Vagina (tissue), 2 donors: ENCODE measurements at places on chromosomes 16 and 17.
A peak's percentile ranks its signal among the peaks of the same experiment; 100 is the strongest.

- no peak overlapping the region for H3K4me3 ChIP-seq
- no peaks in the 10 kb centered on the region for H3K4me1 ChIP-seq
- H3K36me3 ChIP-seq: no peaks in the 10 kb centered on the region
- DNase-seq: no peak
Observed at GRCh38 chr17:56613131-56613530, 19.6 kb downstream of the NOG start.

- no peak for DNase-seq
- H3K4me3 ChIP-seq: no peak overlapping the region
- no peaks in the 10 kb centered on the region for H3K27me3 ChIP-seq
- H3K36me3 ChIP-seq: peaks cover 12% of the 10 kb centered on the region
- H3K4me1 ChIP-seq: peaks cover 25% of the 10 kb centered on the region
Observed at GRCh38 chr17:82416771-82417170, 1.4 kb upstream of the HEXD start.

- DNase-seq: no peak
- no peaks in the 10 kb centered on the region for H3K36me3 ChIP-seq
- H3K4me3 ChIP-seq: no peak overlapping the region
- peaks cover 24% of the 10 kb centered on the region for H3K4me1 ChIP-seq
Observed at GRCh38 chr16:1355591-1355990, 3.9 kb downstream of the GNPTG start.

DNA sequence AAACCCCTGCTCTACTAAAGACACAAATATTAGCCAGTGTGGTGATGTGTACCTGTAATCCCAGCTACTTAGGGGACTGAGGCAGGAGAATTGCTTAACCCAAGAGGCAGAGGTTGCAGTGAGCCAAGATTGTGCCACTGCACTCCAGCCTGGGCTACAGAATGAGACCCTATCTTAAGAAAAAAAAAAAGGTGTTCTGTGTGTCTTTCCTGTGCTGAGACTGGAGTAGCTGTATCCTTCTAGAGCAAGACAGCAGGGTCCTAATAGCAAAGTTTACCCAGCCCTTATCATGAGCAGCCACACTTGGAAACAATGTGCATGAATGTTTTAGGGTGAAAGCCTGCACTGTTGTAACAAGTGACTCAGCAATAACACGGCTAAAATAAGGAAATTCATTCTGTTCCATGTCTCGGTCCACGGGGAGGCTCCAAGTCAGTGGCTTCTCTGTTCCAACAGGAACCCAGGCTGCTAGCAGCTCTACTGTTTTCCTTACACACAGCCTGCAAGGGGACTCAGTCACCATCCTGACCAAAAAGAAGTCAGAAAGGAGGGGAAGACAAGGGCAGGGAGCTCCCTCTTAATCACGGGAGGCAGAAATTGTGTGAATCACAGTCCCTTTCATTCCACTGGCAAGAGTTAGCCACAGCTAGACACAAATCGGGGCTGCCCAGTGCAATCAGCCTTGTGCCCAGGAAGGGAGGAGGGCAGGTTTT lies 7.1 kb upstream of the SLC5A11 start:
- H3K27me3 ChIP-seq: no peaks in the 10 kb centered on the region
- no peaks in the 10 kb centered on the region for H3K36me3 ChIP-seq
- no peak overlapping the region for H3K27ac ChIP-seq
- peaks cover 6% of the 10 kb centered on the region for H3K4me1 ChIP-seq
- no peak overlapping the region for H3K4me3 ChIP-seq

GRCh38 chr17:66945147-66945835 lies 19.2 kb upstream of the CACNG4 start:
- no peaks in the 10 kb centered on the region for H3K36me3 ChIP-seq
- H3K27ac ChIP-seq: no peak overlapping the region
- H3K4me1 ChIP-seq: peaks cover 17% of the 10 kb centered on the region
- DNase-seq: no peak

- no peak for DNase-seq
- peaks cover 42% of the 10 kb centered on the region for H3K4me1 ChIP-seq
- H3K27me3 ChIP-seq: no peaks in the 10 kb centered on the region
- H3K36me3 ChIP-seq: no peaks in the 10 kb centered on the region
Observed at GRCh38 chr17:2025622-2026309, 632 bp upstream of the RTN4RL1 start.

GRCh38 chr17:6269478-6269877 lies 165.4 kb downstream of the AIPL1 start:
- H3K4me1 ChIP-seq: no peaks in the 10 kb centered on the region
- H3K36me3 ChIP-seq: no peaks in the 10 kb centered on the region
- H3K4me3 ChIP-seq: no peak overlapping the region
- no peak overlapping the region for H3K27ac ChIP-seq

GRCh38 chr17:721540-721937 lies 6.9 kb upstream of the VPS53 start:
- H3K36me3 ChIP-seq: no peaks in the 10 kb centered on the region
- H3K27ac ChIP-seq: peak overlapping the region; percentile 59
- H3K4me1 ChIP-seq: peaks cover 12% of the 10 kb centered on the region

- DNase-seq: no peak
- H3K4me1 ChIP-seq: peaks cover 43% of the 10 kb centered on the region
- H3K36me3 ChIP-seq: peaks cover 22% of the 10 kb centered on the region
- H3K27ac ChIP-seq: peak within 1 kb of the TSS; percentile 99
- no peaks in the 10 kb centered on the region for H3K27me3 ChIP-seq
Observed at GRCh38 chr17:75878174-75878998, at the start of gene TRIM47. TSS of gene TRIM47 (minus strand) at chr17:75878581. CDS start at chr17:75878548, 33 bp downstream.

DNA sequence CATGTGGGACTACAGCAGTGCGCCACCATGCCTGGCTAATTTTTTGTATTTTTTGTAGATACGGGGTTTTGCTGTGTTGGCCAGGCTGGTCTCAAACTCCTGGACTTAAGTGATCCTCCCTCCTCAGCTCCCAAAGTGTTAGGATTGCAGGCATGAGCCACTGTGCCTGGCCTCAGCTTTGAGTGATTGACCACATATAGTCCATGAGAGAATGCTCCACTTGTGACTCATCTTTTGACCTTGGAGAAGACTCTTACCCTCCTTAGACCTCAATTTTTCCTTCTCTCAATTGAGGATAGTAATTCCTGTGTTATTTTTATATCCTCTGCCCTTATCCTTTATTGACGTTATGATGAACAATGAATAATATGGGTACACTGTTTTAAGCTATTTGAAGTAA lies 30.9 kb upstream of the DUSP14 start:
- no peaks in the 10 kb centered on the region for H3K4me1 ChIP-seq
- peaks cover 7% of the 10 kb centered on the region for H3K36me3 ChIP-seq
- H3K27me3 ChIP-seq: no peaks in the 10 kb centered on the region
- no peak for DNase-seq
- H3K4me3 ChIP-seq: no peak overlapping the region

GRCh38 chr17:21031756-21032396 lies 10.9 kb downstream of the USP22 start:
- H3K4me1 ChIP-seq: peaks cover 89% of the 10 kb centered on the region
- H3K27ac ChIP-seq: no peak overlapping the region
- no peak overlapping the region for H3K4me3 ChIP-seq
- DNase-seq: no peak
- no peaks in the 10 kb centered on the region for H3K36me3 ChIP-seq
- H3K27me3 ChIP-seq: no peaks in the 10 kb centered on the region

- H3K27me3 ChIP-seq: no peaks in the 10 kb centered on the region
- H3K4me3 ChIP-seq: no peak overlapping the region
- no peak for DNase-seq
- H3K36me3 ChIP-seq: peaks cover 4% of the 10 kb centered on the region
Observed at GRCh38 chr17:39677542-39678339, 9.5 kb downstream of the PNMT start.

DNA sequence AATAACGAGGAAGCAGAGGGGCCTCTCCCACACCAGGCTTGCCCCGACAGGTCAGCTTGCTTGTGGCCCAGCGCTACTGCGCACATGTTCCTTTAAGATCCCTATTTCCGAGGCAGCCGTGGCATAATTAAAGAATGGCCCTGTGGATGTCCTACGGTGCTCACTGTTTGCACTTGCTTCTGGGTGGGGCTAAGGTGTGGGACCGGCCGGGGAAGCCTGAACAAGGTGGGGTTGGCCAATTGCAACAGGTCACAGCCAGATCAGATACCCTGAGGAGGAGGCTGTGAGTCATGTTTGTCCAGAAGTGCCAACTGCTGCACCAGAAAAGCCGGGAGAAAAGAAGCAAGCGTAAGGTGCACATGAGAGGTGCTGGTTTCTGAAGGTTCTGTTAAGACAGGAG lies 158.5 kb upstream of the CACNG5 start:
- peak overlapping the region; percentile 12 for H3K4me3 ChIP-seq
- DNase-seq: peak; percentile 94
- no peaks in the 10 kb centered on the region for H3K27me3 ChIP-seq
- peaks cover 46% of the 10 kb centered on the region for H3K4me1 ChIP-seq
- no peaks in the 10 kb centered on the region for H3K36me3 ChIP-seq

DNA sequence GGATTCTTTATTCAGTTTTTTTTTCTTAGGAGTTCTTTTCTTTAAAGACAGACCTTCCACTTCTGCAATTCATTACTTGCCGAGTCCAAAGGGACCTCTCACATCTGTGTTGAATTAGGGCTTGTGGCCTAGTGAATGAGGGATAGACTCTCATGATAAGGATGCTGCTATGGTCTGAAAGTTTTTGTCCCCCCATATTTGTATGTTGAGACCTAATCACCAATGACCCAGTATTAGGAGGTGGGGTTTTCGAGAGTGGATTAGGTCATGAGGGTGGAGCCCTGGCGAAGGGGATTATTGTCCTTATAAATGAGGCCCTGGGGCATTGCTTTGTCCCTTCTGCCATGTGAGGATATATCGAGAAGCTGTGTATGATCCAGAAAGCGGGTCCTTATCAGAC lies 9.5 kb downstream of the KRT12 start:
- no peaks in the 10 kb centered on the region for H3K27me3 ChIP-seq
- H3K4me1 ChIP-seq: peaks cover 29% of the 10 kb centered on the region
- H3K4me3 ChIP-seq: no peak overlapping the region
- peak overlapping the region; percentile 74 for H3K27ac ChIP-seq

GRCh38 chr17:37312137-37312923 lies 63.5 kb upstream of the C17orf78 start:
- no peaks in the 10 kb centered on the region for H3K4me1 ChIP-seq
- no peak overlapping the region for H3K27ac ChIP-seq
- no peaks in the 10 kb centered on the region for H3K36me3 ChIP-seq
- H3K27me3 ChIP-seq: no peaks in the 10 kb centered on the region

- H3K36me3 ChIP-seq: no peaks in the 10 kb centered on the region
- no peaks in the 10 kb centered on the region for H3K27me3 ChIP-seq
- H3K4me1 ChIP-seq: no peaks in the 10 kb centered on the region
- no peak overlapping the region for H3K27ac ChIP-seq
- no peak for DNase-seq
- H3K4me3 ChIP-seq: no peak overlapping the region
Observed at GRCh38 chr16:70470927-70471341, 16.5 kb downstream of the FCSK start.

DNA sequence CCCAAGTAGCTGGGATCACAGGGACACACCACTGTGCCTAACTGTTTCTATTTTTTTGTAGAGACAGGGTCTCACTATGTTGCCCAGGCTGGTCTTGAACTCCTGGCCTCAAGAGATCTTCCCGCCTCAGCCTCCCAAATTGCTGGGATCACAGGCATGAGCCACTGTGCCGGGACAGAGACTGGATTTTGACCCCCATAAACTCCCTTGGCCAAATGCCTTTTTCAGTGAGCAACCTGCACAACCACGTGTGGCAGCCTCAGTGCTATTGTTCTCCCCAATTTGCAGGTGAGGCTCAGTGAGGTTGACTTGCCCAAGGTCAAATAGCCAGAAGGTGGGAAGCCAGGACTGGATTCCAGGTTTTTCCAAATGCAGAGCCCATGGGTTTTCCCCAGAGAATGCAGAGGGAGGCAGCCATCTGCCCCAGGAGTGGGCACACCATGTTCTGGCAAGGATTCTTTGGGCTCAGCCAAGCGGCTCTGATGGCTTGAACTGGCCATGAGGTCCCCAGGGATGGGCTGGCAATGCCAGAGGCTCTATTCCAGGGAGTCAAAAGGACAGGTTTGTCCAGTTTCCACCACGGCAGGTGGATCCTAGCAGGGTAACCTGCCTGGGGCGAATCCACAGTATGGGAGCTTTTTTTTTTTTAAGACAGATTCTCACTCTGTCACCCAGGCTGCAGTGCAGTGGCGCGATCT lies 1.8 kb downstream of the IL27 start:
- no peaks in the 10 kb centered on the region for H3K36me3 ChIP-seq
- H3K27ac ChIP-seq: no peak overlapping the region
- H3K27me3 ChIP-seq: no peaks in the 10 kb centered on the region
- DNase-seq: no peak
- H3K4me3 ChIP-seq: no peak overlapping the region

DNA sequence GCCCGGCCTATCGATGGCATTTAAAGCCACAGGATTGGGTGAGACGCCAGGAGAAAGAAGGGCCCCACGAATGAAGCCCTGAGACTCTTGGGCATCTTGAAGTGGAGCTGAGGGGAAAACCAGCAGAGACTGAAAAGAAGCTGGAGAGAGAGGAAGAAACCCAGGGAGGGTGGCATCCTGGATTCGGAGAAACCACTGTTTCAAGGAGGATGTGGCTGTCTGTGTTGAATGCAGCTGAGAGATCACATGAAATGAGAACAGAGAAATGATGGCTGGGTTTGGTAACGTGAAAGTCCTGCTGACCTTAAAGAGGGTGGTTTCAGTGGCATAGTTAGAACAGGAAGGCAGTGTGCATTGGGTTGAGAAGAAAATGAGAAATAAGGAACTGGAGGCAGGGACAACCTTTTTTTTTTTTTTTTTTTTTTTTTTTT lies 3.8 kb downstream of the TNFSF12 start:
- DNase-seq: no peak
- H3K27ac ChIP-seq: no peak overlapping the region
- H3K4me3 ChIP-seq: no peak overlapping the region
- H3K4me1 ChIP-seq: peaks cover 31% of the 10 kb centered on the region

DNA sequence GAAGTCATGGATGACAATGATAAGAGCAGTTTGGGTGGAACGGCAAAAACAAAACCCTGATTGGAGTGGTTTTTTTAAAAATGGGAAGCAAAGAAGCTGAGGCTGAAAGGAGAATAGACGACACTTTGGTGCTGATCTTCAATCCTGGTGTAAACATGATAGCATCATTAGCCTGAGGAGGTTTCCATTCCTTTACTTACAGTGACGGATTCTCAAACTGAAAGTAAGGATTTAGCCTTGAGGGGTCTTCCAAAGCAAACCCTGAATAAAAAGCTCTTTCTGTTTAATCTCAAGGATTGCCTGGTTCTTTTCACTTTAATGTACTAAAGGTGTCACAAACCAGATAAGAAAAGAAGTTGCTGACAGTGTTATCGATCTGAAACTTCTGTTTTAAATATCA lies 69.3 kb downstream of the KCNJ2 start:
- H3K4me3 ChIP-seq: no peak overlapping the region
- no peak overlapping the region for H3K27ac ChIP-seq
- H3K27me3 ChIP-seq: no peaks in the 10 kb centered on the region
- no peaks in the 10 kb centered on the region for H3K36me3 ChIP-seq
- no peaks in the 10 kb centered on the region for H3K4me1 ChIP-seq

DNA sequence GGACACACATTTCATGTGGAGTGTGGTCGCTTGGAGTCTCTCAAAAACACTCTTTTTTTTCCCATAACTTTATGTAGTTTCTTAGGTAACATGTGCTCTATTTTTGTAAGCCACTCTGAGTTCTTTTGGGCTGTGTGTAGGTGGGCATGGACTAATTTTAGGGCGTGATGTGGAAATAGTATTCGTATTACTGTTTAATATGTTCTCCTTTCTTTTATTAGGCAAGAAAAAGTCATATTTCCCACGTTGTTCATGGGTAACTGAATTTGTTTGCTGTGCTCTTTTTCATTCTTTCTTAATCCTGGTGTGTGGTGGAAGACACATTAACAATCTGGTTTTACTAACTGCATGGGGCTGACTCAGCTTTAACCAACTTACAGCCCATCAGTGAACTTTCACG lies 27.4 kb downstream of the NDEL1 start:
- H3K36me3 ChIP-seq: peaks cover 57% of the 10 kb centered on the region
- no peak for DNase-seq
- H3K4me1 ChIP-seq: peaks cover 37% of the 10 kb centered on the region
- no peak overlapping the region for H3K4me3 ChIP-seq
- H3K27ac ChIP-seq: no peak overlapping the region

GRCh38 chr17:50151041-50151936 lies 812 bp upstream of the PPP1R9B start:
- peaks cover 59% of the 10 kb centered on the region for H3K4me1 ChIP-seq
- peak overlapping the region; percentile 81 for H3K27ac ChIP-seq
- no peaks in the 10 kb centered on the region for H3K36me3 ChIP-seq
- no peak for DNase-seq
